ENCODE measurements at places on chromosomes 16 and 17.

DNA sequence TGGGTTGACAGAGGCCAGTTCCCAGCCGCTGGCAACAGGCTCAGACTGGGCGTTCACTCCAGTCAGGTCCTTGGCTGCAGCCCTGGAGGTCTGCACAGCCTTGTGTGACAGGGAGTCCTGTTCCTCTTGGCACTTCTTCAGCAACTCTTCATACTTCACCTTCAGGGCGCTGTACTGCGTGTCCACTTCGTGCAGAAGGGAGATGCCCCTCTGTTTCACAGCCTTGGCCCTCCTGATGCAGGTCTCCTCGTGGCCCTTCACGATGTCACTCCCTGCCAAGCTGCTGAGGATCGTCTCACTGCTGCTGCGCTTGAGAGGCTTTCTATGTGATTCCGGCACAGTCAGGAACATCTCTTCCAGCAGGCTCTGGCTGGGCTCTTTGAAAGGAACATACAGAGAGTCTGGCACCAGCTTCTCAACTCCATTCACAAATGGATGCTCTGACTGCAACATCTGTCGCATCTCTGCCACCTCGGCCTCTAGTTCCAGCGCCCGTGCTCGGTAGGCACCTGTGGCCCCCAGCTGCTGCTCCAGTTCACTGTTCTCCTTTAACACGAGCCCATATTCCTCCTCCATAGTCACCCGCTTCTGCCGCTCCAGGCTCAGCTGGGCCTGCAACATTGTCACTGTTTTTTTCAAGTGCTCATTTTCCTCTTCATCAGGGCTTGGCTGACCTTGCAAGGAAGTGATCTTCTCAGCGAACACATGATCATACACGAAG lies 27.2 kb downstream of the CDR2 start:
- DNase-seq: no peak

DNA sequence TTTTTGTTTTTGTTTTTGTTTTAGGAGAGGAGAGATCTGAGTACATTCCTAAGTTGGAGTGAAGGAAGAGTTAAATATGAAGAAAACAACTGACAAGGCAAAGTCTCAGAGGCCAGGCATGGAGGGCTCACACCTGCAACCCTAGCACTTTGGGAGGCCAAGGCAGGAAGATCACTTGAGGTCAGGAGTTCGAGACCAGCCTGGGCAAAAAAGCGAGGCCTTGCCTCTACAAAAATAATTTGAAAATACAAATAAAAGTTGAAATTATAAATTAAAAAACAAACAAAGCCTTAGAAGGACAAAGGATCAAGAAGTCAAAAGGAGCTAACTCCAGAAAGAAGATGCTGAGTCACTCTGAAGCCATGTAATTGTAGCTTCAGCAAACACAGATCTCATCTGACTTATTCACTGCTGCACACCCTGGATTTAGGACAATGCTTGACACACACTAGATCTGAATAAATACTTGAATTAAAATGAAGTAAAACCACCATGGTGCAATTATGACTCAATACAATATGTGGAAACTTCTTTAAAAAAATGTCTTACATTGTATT lies 9.1 kb downstream of the CEP20 start:
- no peak for DNase-seq

- DNase-seq: no peak
Measured at GRCh38 chr16:4733747-4734062, 366 bp downstream of the ANKS3 start.

GRCh38 chr17:64648234-64648633 lies 13.9 kb downstream of the SMURF2 start:
- DNase-seq: no peak
